Activated CD8-positive, alpha-beta memory T cell treated with anti-CD3 and anti-CD28 coated beads, Interleukin-2, amount 10 ng/mL, durations not matched to agents 7 days and 5 days (primary cell): ENCODE measurements at places on chromosomes 4 and X. TPM values are rescaled to one million over a fixed set of nuclear protein-coding genes. Genes with fewer than 3 reads are reported as not detected.

Gene TMSB15A
- total RNA-seq: 0.76 TPM

Gene ANXA10
- not detected for total RNA-seq

Gene ZCCHC12
- not detected for total RNA-seq

Gene MORF4L2
- 130 TPM for total RNA-seq

Gene SYP
- total RNA-seq: 3.9 TPM

Gene JADE3
- 1.3 TPM for total RNA-seq

Gene PAGE2B
- 2.0 TPM for total RNA-seq

Gene EDA
- total RNA-seq: 0.96 TPM

Gene MAGEA2B
- not detected for total RNA-seq

Gene NXF2B
- not detected for total RNA-seq

Gene FRAS1
- not detected for total RNA-seq

Gene HERC5
- 69.6 TPM for total RNA-seq

Gene BMPR1B
- not detected for total RNA-seq

Gene CDKL2
- total RNA-seq: 1.5 TPM

Gene ATP11C
- 13.3 TPM for total RNA-seq

Gene SOWAHD
- 2.1 TPM for total RNA-seq

Gene FHIP1A
- not detected for total RNA-seq

Gene CCDC110
- total RNA-seq: not detected

Gene MAGEE1
- 3.3 TPM for total RNA-seq

Gene STS
- 1.5 TPM for total RNA-seq

Gene CFI
- total RNA-seq: 0.26 TPM

Gene ZNF275
- total RNA-seq: 11.9 TPM

Gene TIGD4
- 0.53 TPM for total RNA-seq

Gene PFKFB1
- total RNA-seq: 0.77 TPM

Gene PSAPL1
- not detected for total RNA-seq

Gene SULT1B1
- 0.50 TPM for total RNA-seq

Gene PLP1
- not detected for total RNA-seq

Gene FLNA
- total RNA-seq: 2,011 TPM

Gene UGT2B7
- total RNA-seq: not detected

Gene S100G
- not detected for total RNA-seq

Gene GPR119
- total RNA-seq: not detected

Gene ETDA
- total RNA-seq: not detected

Gene PDCL2
- total RNA-seq: not detected
